ENCODE measurements at places on chromosomes 4 and X.

DNA sequence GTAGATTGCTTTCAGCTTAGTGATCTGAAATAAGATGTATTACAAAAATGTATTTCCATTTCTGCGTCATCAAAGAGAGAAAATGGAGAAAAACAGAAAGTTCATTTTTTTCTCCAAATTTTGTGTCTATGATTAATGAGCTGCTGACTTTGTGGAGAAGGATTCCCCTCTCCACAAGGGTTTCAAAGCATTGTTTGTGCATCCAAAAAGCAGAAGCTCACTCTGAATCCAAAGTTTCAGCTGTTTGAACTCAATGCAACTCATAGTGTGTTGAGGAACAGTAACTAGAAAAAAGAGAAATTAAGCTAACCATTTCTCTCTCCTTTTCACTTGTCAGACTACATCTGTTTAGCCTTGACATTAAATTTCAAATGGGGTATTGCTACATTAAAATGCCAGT, 62.9 kb upstream of the SLC7A11 start:
- no peak for DNase-seq

GRCh38 chr4:2948895-2949781, 14.1 kb downstream of the NOP14 start:
- no peak for DNase-seq

DNA sequence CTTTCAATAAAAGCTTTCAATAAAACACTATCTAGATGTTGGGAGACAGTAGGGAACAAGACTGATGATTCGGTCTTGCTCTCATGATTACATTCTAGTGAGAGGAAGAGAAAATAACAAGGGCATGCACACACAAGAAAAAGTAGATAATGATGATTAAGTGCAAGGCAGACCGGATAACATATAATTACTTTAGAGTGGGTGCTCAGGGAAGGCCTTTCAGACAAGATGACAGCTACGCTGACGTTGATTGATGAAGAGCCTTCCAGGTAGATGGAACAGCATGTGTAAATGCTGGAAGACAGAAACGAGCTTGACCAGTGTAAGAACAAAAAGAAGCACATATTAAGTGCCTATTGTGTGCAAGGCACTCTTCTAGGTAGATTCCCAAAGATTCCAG, 43.4 kb downstream of the TXK start:
- DNase-seq = peak; percentile 82

DNA sequence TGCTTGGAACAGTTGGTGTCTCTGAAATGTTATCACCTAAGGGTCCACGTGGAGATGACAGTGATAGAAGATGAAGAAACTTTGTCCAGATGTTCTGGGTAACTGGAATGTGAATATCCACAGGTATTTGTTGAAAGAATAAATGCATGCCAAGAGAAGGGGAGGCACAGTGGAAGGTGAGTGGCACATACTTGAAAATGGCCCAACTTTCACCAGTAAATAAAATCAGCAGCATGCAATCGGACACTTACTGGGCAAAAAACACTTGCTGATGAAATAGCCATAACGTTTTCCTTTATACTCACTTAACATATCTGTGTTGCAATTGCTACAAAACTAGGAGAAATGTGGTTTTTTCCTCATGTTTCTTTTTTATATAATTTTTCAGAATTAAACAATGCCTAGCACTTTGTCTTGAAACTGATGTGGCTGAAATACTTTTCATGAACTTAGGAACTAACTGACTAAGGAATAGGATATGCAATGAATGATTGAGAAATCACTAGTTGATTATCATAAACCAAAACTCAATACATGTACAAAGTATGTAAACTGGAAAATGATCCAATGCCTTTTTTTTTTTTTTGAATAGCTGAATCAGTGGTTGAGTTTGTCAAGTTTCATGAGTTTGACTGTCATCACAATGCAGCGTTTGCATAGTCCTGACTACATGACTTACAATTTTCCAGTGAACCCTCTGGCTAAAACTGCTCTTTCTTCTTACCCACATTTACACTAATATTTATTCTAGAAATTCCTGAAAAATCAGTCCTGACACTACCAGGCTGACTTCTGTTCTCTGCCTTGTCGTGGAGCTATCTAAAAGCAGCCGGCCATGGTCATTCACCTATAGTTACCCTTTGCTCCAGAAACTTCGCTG, 127.4 kb downstream of the CPE start:
- DNase-seq = no peak

DNA sequence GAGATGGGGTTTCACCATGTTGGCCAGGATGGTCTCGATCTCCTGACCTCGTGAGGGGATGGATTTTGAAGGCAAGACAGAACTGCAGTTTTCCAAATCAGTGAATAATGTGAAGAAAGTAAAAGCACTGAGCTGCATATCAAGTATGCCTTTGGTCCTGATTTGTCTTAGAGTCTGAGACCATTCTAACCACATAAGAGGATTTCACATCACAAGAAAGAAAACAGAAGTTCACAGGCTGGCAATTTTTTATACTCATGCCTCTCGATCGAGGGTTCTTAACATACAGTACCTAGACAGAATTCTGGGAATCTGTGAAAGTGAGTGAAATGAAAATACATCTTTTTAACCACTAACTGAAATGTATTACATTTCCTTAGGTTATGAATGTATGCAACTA, 23.3 kb downstream of the CHIC2 start:
- no peak for DNase-seq

- peak; percentile 72 for DNase-seq
These were observed 42.8 kb upstream of the PRDM8 start for GRCh38 chr4:80154545-80154933.

- no peak for DNase-seq
These were observed 63.5 kb upstream of the PLAC8 start for GRCh38 chr4:83178029-83178428.

- DNase-seq = no peak
These were observed 1655.5 kb upstream of the AGA start for GRCh38 chr4:179097741-179098140.

GRCh38 chr4:56330691-56331090, 56.6 kb downstream of the AASDH start:
- no peak for DNase-seq

- DNase-seq = no peak
These were observed 29.1 kb upstream of the ADH1C start for GRCh38 chr4:99381588-99382175.

DNA sequence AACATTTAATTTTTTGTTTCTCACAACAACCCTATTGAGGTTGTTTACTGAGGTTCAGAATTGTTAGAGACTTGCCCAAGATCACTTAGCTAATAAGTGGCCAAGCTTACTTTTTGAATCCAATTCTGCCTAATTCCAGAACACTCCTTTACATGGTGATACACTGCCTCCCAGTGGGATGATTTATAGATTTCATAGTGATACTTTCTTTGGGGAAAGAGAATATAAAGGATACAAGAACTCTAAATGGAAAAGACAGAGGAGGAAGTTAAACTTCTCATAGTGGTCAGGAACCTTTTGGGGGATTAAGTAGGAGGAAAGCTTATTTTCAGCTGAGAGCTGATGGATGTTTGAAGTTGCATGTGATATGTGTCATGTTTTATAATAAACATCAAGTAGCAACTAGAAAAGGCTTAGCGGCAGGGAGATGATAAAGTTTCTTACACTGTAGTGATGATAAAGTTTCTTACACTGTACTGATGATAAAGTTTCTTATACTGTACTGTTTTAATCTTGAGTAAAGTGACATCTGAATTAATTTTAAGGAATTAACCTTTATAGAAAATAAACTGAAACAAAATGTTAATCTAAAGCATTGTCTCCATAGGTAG, 15.3 kb downstream of the STAG2 start:
- DNase-seq = no peak

GRCh38 chr4:155795991-155796390, 37.2 kb downstream of the GUCY1B1 start:
- no peak for DNase-seq

DNA sequence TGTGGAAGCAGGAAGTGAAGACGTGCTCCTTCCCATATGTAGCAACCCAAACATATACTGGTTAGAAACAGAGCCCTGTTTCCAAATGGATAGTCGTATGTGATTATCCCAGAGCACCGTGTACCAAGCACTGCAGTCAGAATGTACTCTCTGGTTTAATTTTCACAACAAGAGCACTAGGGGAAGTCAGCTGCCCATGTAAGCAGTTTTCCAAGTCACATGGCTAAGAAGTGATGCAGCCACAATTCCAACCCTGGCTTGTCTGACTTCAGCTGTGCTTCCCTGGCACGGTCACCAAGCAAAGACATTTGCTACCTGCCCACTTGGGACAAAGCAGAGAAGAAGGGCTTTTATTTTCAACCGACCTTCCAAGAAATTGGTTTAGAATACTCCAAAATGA, 28.2 kb upstream of the CEP135 start:
- DNase-seq = no peak

All from NCI-H1105 treated with DMSO at 0.1 percent for 48 hours (cell line).